ENCODE measurements at places on chromosomes 2 and 18.

DNA sequence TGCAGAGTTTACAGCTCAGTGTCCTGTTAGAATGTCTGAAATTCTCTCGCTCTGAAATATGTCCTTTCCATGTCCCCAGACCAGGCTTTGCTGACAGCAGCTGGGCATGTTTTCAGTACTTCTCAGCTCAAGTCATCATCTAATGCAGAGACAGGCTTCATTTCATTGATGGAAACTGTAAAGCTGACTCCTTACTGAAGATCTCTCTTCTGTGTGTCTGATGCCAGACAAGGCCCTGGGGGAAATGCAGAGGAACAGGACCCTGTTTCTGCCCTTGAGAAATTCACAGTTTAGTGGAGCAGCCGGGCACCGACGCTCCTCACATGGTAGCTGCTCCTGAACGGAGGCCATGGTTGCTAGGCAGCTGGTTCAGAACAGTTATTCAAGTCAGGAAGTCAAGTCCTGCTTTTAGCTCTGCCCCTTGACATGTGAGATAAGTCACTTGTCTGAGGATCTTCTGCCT, 24.6 kb upstream of the FZD7 start:
- DNase-seq = no peak

DNA sequence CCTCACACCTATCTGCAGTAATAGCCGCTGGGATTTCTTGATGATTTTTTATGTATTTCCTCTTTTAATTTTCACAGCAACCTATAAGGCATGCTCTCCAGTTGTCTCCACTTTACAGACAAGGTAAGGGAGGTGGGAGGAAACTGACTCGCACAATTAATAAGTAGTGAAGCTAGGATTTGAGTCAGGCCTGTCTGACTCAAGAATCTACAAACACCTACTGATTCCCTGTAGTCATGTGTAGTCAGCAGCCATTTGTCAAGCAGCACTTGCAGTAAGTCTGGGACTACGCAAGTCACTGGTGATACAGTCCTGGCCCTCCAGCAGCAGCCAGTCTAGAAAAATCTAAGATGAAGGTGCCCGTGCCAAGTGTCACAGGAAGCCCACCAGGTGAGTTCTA, 193.6 kb upstream of the PKDCC start:
- no peak for DNase-seq

DNA sequence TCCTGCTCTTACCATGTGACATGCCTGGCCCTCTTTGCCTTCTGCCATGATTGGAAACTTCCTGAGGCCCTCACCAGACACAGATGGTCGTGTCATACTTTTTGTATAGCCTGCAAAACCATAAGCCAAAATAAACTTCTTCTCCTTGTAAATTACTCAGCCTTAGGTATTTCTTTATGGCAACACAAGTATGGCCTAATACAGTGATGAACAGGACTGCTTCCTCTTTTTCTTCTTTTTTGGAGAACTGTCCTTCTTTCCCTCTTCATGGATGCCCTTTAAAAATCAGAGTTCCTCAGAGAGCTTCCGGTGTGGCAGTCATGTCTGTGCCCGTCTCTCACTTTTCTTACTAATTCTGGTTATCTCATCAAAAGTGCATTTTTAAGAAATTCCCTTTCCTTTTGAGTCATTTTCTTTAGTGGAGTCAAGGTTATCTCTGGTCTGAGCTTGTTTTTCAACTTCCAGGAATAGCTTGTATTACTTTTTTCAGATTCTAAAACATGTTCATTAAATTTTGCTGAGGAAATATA, 9.2 kb upstream of the IL1A start:
- no peak for DNase-seq

DNA sequence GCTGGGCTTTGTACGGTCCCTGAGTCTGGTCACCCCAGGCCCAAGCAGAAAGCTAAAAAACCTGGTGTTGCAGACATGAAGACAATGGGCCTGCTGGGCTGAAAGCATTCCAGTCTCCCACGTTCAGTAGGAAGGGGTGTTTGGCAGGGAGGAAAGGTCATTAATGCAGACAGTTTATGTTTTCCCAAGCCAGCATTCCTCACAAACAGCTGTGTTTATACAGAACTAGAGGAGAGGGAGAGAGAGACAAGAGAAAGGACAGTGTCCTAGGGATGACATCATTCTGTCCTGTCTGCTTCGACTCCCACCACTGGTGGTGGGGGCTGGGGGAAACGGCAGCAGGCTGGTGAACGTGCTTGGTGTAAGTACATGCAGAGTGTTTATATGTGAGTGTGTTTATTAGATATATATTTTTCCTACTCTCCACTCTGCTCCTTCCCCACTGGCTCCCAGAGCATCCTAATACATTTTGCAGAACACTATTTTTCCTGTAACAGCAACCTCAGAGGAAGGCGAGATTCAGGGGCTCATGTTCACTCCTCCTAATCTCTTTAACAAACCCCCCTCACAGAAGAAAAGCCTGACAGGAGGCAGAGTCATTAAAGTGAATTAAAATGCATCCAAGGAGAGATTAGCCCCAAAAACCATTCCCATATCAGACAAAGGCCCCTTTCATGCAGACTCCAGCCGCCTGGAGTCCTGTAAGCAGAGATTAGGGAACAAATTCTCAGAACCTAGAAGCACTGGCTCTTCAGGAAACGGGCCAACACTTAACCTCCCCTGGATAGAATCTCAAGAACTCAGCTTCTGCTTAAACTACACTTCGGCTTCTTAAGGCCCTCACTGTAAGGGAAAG, 380.4 kb downstream of the TNS1 start:
- DNase-seq = no peak

GRCh38 chr2:3343012-3343411, 34.6 kb downstream of the EIPR1 start:
- DNase-seq = no peak

DNA sequence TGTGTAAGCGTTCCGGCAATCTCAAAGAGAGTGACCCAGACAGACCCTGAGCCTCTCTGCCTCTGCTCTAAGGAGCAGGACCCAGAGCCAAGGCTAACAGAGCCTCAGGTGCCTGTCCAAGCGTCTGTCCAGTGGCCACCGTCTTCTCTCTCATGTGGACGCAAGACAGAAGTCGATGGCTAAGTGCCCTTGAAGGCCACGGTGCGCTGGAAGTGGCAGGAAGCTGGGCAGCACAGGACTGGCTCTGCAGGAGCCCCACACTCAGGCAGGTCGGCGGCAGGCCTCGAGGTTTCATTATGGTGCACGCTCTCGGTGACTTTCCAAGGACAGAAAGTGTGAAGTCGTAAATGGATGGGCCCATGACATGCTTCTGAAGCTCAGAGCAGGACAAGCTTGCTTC, 49.1 kb downstream of the HDAC4 start:
- no peak for DNase-seq

- no peak for DNase-seq
Observed at GRCh38 chr2:55010149-55010591, 40.1 kb downstream of the RTN4 start.

GRCh38 chr2:136386046-136386445, 268.1 kb upstream of the CXCR4 start:
- DNase-seq = no peak

DNA sequence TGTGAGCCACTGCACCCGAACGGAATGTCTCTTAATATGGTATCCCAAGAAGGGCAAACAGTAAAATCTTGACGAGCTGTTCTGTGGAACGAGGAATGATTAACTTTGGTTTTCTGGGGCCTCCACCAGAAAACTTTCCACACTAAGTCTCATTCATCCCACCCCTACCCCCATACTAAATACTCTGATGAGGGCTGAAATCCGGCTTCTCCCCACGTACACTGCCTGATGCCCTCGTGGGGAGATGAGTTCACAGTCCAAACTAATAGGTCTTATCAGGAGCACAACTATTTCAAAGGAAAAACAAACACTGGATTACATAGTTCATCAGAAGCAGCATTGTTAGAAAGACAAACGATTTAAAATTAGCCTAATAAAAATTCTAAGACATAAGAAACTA, 49.2 kb upstream of the TCF4 start:
- no peak for DNase-seq

GRCh38 chr2:24509425-24509824, 18.4 kb downstream of the NCOA1 start:
- no peak for DNase-seq

DNA sequence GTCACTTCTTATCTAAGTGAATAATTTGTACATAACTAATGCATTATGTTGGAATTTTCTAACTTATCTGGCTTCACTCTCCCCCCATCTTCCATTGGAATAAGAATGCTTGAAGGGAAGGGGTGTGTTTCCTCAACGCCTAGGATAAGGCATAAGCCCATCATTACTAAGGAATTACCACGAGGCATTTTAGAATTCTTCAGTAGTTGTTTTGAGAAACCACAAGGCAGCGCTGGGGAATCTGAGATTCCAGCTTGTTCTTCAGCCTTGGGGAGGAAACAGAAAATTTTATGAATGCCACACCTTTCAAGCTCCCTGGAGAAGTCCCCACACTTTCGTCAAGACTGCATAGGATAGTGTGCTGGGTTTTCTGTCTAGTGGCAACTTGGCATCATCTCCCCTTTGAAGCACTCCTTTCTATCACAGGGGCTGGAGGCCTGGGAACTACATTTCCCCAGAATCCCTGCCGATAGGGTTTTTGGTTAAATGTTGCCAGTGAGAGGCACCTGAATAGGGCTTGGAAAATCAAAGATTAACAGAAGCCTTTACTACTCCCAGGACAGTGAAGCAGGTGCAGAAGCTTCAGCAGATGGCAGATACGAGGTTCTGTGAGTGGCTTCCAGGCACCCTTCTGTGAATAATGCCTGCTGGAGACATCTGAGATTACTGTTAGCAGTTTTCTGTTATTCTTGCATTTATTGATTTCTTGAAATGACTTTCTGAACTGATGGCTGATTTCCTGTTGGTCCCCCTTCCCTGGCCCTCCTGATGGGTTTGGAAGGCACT, 192.7 kb upstream of the REV1 start:
- no peak for DNase-seq

GRCh38 chr2:216072473-216072872, 9.1 kb downstream of the PECR start:
- DNase-seq = no peak

- no peak for DNase-seq
Observed at GRCh38 chr2:172962824-172963223, 112.8 kb upstream of the MAP3K20 start.

- DNase-seq = no peak
Observed at GRCh38 chr2:27407798-27408491, 1.4 kb downstream of the PPM1G start.

- no peak for DNase-seq
Observed at GRCh38 chr2:212034841-212035585, 503.6 kb downstream of the ERBB4 start.

DNA sequence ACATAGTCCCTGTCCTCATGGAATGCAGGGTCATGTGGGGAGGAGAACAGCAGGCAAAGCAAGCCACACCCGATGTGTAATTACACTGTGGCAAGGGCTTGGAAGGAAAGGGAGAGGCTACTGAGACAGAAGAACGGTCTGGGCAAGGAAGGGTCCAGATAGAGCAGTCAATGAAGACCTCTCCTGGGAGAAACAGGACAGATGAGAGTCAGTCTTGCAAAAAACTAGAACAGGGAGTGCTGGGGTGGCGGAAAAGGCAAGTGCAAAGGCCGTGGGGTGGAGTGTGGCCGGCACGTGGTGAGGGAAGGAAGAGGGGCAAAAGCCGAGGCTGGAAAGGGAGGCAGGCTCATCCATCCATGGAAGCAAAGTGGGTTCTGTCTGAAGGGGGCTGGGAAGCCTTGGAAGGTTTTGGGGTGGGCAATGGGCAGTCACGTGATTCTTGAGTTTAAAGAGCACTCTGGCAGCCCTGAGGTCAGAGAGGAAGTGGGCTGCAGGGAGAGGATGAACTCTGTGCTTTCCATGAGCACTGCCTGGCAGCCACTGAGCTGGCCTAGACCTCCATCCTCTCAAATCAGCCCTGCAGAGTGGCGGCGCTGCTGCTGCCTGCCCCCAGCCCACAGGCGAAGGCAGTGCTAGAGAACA, 182.2 kb downstream of the INHBB start:
- DNase-seq = no peak

DNA sequence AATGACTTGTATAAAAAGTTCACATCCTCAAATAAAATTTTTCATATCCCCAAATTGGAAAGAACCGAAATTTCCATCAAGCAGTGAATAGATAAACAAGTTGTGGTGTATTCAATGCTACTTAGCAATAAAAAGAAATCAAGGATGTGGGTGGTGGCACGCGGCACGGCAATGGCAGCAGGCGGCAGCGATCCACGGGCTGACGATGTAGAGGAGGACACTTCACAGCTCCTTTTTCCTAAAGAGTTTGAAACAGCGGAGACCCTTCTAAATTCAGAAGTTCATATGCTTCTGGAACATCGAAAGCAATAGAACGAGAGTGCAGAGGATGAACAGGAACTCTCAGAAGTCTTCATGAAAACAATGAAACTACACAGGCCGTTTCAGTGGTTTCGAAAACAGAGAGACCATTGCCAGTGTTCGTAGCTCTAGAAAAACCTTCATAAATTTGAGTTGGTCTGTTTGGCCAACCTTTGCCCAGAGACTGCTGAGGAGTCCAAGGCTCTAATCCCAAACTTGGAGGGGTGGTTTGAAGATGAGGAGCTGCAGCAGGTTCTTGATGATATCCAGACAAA, 9.8 kb upstream of the IL36A start:
- no peak for DNase-seq

DNA sequence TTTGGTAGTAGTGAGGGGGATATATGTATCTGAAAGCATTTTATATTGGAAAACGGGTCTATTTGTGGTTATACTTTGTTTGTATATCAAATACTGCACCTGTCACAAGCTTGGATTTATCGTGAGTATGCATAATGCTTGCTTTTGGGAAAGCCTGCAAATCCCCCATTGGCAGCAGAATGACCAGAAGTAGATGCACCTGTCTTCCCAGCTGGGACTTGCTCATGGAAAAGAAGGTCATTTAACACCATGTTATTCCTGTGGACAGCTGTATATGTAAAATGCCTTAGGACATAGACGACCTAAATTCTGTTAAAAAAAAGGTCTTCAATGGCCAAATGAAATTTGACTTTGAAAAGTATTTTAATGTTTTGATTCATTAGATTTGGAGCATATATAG, 599.4 kb downstream of the XIRP2 start:
- DNase-seq = no peak

DNA sequence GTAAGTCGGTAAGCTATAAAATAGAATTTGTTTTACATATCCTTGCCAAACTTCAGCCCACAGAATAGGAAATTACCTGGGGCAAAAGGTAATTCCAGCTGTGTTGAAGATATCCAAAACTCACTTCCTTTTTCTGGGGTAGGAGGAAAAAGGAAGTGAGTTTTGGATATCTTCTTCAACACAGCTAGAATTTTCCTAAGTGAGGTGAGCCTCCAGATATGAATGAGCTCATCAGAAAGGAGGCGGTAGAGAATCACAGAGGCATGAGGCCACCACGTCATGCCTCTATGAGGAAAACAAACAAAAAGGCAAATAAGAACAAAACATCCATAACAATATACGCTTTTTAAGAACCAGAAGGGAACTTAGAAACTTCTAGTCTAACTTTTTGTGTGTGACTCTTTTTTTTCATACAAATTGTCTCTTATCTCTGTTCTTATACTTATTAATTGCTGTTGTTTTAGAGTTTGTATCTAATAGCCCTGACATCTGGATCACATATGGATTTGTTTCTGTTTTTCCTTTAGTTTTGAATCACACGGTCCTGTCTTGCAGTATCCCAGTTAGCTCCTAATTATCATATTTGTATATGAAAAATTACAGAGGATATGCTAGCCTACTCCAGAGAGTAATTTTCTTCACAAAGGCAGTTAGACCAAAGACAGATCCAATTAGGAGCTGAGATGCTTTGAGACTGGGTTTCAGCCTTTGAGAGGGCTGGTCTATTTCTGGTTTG, 104.5 kb downstream of the RBM43 start:
- no peak for DNase-seq

- no peak for DNase-seq
Observed at GRCh38 chr2:178506949-178507348, 26.7 kb downstream of the PLEKHA3 start.
